Effector CD4-positive, alpha-beta T cell (primary cell): ENCODE measurements at places on chromosomes 3 and 15.

DNA sequence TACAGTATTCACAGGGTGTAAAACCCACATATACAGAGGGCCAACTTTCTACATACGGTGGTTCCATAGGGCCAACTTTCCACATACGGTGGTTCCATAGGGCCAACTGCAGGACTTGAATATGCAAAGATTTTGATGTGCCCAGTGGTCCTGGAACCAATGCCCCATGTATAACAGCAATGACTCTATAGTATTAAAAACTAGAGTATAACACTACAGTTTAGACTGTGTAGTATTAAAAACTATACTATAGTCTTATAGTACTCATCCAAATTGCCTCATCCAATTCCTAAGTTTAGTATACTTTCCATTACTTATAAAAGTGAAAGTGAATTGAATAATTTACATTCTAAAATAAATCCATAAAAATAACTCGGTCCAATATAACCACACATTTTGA lies 75.9 kb downstream of the GSK3B start:
- no peak for DNase-seq

GRCh38 chr3:27728195-27729087 lies 6.3 kb upstream of the EOMES start:
- DNase-seq: no peak

GRCh38 chr15:59941612-59942011 lies 62.5 kb upstream of the FOXB1 start:
- DNase-seq: no peak

- DNase-seq: no peak
These were observed 12.2 kb upstream of the CACNA1D start for GRCh38 chr3:53482227-53482626.

DNA sequence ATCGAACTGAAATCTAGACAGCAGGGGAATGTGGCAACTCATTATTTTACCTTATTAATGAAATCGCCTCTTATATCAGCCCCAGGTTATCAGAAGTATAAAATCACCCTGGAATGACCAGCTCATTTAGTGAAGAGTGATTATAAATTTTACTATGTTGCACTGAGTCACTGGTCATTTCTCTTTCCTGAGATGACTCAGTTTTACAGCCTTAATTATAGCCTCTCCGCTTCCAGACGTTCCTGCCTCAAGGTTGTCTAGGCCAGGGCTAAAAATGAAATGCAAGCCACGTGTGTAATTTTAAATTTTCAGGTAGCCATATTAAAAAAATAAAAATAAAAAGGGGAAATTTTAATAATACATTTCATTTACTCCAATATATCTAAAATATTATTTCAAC lies 33.3 kb downstream of the DET1 start:
- DNase-seq: no peak

GRCh38 chr3:133491481-133492059 lies 81.9 kb upstream of the CDV3 start:
- DNase-seq: no peak
